MG63 (cell line): ENCODE measurements at places on chromosomes 5 and 9.

DNA sequence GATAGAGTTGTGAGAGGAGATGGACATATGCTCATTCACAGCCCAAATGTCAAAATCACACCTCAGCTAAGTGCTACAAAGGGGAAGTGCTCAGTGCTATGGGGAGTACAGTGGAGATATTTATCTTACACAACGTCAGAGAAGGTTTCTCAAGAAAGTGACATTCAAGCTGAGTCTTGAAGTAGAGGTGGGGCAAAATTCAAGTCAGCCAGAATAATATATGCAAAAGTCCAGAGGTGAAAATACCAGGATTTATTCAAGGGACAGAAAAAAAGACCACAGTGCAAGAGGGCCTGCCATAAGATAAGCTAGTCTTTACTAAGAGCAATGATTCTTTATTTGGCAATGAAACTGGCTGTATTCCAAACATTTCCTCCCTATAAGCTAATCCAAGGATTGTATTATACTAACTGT is 327.8 kb upstream of the PIK3R1 start:
- no peak for DNase-seq

- no peak for DNase-seq
Measured at GRCh38 chr5:33891446-33891787, 373 bp downstream of the ADAMTS12 start.

GRCh38 chr5:90410178-90410762 is 714 bp upstream of the CETN3 start:
- no peak for DNase-seq

DNA sequence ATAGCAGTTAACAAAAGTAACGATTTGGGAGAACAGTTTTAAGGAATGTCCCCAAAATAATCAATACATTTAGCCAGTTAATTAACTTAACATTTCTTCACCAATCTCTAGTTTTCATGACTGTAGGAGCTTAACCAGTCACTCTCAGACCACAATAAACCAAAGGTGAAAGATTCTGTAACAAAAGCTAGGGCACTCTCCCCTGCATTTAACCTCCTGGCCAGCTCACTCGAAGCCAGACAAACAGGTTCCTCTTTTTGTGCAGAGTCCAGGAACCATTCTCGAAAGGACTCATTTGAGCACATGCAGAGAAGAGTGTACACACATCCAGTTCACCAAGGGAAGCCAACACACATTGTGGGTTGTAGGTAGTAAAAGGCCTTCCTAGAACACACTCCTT is 6.5 kb downstream of the IL7R start:
- DNase-seq = no peak

DNA sequence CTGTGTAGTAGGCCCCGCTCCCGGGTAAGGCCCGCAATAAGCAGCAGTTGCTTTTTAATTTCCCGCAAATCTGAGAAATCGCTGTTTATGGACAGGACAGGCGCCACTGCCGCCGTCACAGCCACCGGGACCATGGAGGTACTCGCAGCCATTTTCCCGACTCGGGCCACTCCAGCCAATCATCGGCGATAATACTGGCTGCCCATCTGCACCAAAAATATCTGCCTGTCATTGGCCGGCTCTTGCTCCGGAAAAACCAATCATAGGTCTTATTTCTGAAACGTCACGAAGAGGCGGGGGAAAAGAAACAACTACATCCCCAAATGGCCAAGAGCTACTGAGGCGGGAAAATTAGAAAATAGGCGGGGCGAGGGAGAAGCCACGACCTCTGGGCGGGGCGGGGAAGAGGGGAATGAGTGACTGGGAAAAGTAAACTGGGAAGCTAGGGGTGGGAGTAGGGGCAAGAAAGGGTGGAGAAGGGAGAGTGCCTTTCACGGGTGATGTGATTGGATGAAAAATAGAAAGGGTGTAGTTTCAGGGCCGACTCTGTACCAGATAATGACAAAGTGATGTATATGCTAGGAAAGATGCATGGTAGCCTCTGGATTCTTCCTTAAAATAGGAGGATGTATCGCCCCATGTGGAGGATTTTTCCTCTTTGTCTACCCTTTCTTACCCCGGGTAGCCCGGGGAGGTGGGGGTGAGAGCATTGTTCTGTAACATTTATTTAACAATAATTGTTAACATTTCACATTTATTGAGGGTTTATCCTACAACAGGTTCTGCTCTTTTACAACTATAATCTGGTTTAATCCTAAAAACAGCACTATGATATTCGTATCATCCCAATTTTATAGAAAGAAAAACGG is at the start of gene CDC23:
Gene CDC23 (minus strand): TSS at position 163 of the 869 bp plus-strand sequence. CDS start 11 bp downstream, at position 152.
- peak; percentile 97 for DNase-seq

GRCh38 chr5:93616538-93617174 is 33.6 kb downstream of the NR2F1 start:
- no peak for DNase-seq

DNA sequence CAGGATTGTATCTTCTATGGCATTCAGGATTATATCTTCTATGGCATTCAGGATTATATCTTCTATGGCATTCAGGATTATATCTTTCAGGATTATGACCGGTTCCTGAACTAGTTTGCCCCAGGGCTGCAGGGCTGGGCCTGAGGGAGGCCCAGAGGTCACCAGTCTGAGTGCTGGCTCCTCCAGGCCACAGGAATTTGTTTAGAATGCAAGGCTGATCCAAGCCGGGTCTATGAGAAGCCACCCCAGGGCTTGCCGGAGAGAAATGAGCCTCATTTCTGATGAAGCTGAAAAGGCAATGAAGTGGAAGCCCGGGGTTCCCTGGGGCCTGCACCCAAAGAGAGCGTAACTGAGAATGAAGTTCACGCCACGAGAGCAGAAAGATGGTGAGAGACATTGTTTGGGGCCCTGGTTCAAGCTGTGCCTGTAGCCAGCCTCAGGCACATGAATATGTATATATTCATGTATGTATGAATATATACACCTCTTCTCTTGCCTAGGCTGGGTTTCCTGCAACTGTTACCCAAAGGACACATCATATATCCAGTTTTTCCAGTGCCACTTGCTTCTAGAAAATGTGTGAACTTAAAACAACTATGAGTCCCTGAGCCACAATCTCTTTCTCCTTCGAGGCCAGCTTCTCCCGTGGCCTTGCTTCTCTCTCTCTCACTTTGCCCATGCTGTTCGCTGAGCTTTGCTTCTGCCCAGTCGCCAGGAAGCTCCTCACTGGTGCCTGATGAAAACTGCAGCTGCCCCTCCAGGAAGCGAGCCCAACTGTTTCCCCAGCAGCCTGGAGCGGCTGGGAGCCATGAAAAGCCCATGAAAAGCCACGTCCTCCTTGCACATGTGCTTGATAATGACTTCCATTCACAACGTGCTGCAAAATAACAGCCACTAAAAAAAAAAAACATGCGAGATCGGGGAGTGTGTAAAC is 62.3 kb downstream of the GTF3C4 start:
- no peak for DNase-seq

DNA sequence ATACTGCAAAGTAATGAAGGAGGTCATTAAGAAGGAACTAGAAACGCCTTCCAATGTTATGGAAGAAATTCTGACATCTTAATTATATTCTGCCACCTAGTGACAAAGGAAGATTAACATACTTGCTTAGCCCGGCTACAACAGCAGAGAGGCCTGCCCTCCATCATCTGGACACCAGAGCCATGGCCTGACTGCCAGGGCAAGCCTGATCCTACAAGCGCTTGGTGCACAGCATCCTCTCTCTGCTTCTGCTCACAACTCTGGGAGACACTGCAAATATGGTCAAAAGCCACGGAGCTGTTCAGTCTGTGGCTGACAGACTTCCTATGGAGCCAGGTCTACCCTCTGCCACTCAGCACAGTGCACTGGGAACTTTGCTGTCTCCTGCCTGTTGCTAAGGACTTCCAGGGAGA is 87.3 kb upstream of the SLC44A1 start:
- DNase-seq = peak; percentile 6

- DNase-seq = no peak
Measured at GRCh38 chr5:143311955-143312354, 91.5 kb downstream of the NR3C1 start.

DNA sequence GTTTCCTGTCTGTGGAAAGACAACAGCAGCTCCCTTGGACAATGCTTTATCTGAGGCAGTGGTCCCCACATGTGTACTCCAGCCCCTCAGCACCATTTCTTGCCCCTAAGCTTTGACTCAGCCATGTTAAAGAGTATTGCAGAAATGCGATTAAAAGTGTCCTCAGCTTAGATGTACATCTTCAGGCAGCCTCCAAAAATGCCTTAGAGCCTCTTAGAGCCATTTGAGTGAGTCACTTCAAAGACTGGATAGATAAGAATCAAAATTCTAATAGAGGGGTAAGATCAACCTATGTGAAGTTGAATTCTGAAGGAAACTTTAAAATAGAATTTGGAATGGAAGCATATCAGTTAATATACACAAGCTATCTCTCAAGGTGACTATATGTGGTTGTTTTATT is 296.3 kb downstream of the ADAMTS6 start:
- DNase-seq = no peak

GRCh38 chr5:56480078-56480704 is 247.1 kb upstream of the ANKRD55 start:
- DNase-seq = peak; percentile 41

DNA sequence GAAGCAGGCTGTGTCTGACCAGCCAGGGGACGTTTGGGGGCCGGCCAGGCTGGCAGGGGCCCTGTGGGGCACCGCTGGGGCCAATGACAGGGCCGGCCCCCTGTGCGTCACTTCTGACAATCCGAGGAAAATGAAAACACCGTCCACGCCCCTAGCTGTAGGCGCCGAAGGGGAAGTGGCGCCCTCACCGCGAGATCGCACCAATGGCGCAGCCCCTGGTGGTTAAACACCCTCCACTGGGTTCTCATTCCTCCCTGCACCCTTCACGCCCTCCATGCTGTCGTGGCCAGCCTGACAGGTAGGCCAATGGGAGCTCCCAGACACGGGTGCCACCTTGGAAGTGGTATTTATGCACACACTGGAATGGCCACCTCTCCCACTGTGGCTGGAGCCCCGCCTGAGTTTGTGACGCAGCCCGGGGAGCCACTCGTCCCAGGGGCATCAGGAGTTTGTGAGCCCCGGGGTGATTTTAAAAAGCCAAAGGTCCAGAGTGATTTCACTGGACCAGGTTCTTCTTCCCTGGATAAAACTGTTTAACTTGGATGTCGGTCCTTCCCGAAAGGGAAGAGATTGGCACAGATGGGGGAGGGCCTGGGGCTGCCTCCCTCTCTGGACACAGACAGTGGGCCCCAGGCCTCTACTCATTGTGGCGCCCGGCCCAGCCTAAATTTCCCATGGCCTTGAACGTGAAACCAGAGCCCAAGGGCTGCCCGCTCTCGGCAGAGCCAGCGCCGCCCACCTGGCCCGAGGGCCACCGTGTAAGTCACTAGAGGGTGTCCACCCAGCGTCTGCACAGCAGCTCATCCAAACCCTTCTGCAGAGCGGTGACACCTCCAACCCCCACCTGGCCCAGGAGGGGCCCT is 49.7 kb downstream of the NKD2 start:
- no peak for DNase-seq

DNA sequence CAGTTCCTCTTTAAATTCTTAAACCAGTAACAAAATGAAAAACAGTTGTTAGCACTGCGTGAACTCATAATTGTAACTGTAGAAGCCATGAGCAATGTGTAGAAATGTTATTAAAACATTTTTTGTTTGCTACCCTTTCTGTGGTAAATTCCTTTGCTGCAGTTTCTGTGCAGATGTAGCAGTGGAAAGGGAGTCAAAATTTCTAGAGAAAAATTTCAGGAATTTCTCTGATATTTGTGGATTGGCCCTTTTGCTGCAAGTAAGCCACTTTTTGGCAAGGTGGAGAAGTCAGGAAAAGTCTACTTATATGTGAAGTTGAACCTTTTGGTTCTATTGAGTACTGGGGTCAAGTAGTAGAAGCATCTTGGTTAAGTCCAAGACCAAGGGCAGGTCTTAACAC is 10.1 kb downstream of the FBXL7 start:
- peak; percentile 31 for DNase-seq

GRCh38 chr9:114088571-114089170 is 10.4 kb downstream of the KIF12 start:
- DNase-seq = no peak

DNA sequence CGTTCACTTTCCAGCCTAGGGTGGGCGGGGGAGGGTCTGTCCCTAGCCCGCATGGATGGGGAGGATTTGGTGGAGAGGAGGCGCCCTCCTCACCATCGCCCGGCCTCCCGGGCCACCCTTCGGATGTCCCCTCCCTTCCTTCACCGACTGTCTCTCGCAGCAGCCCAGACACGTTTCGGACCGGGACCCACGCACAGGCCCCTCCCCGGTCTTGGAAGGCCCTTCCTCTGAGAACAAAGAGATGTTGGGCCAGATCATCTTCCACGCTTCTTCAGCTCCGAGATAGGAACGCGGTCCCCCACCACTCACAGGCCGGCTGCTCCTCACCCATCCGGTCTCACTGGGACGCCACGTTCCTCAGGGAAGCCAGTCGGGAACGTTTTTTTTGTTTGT is 640 bp upstream of the DPM2 start:
- DNase-seq = no peak

GRCh38 chr5:150215979-150216944 is 26.4 kb downstream of the SLC6A7 start:
- DNase-seq = no peak

DNA sequence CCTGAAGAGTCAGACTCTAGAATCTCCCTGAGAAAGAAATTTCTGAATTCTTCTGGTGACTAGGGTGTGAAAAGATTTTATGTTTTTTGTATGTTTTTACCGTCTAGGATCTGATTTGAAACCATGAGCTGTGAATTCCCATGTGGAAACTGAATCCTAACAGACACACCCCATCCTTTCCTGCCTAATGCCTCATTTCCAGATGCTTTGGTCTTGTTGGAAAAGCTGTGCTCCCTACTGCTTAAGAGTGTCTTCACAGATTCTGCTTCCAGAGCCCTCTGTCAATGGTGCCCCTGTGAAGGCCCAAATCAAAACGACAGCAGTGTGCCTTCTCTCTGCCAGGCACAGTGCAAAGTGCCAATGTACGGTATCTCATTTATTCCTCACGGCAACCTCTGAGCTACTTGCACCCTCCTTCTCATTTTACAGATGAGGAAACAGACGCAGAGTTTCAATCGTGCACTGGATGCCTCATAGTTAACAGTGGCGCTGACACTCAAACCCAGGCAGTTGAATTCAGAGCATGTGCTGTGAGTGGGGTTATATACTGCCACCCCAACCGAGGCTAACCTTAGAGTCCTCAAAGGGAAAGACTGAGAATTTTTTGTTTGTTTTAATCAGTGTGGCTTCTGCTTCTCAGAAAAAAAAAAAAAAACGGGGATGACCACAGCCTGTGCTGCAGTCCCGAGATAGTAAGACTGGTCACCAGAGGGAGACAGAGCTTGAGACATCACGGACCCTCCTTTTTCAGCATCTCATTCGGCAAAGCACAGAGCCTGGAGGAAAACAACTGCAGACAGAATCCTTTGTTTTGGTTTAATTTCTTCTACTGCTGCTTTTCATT is 188.4 kb downstream of the SNCAIP start:
- DNase-seq = peak; percentile 41

DNA sequence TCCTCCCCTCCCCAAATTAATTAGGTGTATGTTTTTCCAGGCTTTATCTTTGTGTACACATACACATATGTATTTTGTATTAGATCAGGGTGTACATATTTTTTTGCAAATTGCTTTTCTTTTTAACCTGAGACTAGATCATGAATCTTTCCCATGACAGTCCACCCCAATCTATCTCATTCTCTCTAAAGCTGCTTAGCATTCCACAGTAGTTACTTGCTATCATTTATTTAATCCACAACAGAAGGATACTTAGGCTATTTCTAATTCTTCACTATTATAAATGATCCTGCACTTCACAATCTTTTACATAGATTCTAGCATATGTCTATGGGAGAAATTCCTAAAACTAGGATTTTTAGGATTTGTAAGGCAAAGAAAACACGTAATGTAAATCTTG is 43.9 kb downstream of the SH3RF2 start:
- DNase-seq = no peak
